PC-9 (cell line): ENCODE measurements at places on chromosomes 3 and 15.

DNA sequence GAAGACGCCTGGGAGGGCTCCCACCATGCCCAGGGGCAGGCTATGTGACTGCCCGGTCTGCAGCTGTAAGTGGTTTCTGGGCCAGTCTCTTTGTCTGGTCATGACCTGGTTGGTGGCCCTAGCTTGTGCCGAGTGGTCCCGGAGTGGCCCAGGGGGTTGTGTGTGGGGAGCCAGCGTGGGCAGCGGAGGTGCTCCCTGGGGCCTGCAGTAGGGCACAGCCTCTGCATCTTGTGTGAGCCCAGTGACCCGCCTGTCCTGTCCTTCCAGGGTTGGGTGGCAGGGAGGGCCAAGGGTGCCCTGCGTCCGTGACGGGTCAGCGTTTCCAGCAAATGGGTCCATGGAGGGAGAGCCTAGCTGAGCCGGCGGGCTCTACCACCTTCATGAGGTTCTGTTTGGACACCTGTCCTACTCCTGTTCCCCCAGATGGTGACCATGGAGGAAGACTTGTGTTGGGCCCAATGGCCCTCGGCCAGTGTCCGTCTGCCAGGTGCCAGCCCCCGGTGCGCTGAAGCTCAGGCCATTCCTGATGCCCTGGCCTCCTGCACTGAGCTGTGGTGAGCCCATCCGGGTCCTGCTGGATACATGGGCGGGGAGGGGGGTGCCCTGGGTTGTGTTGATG lies 215.4 kb downstream of the SNRPN start:
- DNase-seq, result no peak

DNA sequence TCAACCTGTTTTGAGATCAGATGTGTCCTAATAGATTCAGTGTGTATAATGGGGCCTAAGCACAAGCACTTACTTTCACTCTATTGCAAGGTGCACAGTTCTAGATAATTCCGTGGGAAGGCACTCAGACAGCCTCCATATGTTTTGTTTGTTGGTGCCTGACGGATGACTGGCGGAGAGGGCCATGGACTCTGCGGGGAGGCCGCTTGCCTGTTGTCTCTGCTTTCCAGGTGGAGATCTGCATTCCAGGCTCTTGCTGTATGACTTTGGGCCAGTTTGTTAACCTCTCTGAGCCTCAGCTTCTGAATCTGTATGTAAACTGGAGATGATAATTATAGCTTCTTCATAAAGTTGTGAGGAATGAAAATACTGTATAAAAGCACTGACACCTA lies 1.5 kb downstream of the IRAK2 start:
- no peak for DNase-seq

DNA sequence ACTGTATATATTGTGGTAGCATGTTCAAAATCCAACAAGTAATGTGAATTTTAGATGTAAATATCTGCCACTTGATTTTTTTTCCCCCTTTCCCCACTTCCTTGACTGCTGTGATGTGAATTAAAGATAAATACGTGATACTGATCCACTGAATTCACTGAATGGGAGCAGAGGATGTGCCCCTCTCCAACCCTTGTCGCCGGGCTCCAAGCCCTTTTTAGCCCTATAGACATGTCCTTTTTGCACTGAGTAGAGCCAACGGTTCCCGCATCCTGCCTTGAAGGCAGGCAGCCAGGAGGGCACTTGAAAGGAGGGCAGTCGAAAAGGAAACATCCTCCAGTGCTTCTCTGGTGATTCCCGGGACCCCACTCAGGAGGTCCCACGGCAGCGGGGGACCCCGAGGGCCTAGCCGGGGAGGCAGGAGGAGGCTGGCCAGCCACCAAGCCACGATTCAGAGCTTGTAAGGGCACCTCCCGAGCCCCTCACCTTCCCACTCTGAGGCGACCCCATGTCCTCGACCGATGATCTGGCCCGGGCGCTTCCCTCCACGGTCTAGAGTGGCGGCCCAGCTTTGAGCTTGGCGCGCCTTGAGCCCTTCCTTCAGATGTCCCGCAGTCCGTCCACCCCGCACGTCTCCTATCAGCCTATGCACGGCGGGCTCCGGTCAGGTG lies 901 bp upstream of the MANF start:
- DNase-seq, result peak; percentile 33

DNA sequence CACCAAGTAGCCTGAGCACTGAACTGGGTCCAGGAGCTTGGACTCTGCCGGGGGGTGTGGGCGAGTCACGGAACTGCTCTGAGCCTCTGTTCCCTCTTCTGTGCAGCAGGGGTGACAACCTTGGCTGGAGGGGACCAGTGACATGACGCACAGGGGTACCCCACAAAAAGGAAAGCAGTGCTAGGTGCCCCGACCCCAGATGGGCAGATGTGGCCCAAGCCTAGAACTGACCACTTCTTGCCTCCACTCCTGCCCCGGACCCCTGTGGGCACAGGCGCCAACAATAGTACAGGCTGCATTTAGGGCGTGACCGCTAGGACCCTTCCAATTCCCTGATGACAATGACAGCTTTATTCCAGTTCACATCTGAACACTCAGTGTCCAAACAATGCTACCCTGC lies 255.9 kb upstream of the LYSMD4 start:
- DNase-seq, result no peak

DNA sequence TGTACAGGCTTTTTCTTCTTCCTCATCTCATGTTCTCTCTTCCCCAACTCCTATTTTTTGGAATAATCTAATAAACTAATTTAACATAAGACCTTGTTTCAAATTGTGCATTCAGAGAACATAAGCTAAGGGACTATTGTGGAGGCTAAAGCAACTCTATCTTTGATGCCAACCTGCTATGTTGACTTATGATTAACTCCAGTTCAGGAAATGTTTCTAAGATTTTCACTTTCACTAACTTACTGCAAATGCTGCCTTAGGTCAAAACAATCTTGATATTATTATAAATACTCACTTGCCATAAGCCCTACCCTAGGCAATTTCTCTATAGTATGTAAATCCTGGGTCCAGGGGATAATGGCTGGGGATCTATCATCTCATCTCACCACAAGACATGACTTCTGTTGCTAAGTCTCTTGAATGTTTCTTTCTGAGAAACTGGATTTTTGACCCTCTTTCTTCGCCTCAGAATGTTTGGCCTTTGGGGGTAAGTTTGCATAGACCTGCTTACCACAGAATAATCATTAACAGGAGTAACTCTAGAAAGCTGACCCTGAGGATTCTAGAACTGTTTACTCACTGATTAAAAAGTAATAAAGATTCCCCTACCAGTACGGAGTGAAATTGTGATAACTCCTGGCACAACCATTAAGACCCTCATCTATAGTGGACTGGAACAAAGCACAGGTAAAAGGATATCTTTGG lies 768.1 kb downstream of the GBE1 start:
- DNase-seq, result no peak

- no peak for DNase-seq
These were observed 188.6 kb upstream of the TBL1XR1 start for GRCh38 chr3:177385831-177386301.

- no peak for DNase-seq
These were observed 208.2 kb downstream of the ZNF385D start for GRCh38 chr3:21542656-21543379.

DNA sequence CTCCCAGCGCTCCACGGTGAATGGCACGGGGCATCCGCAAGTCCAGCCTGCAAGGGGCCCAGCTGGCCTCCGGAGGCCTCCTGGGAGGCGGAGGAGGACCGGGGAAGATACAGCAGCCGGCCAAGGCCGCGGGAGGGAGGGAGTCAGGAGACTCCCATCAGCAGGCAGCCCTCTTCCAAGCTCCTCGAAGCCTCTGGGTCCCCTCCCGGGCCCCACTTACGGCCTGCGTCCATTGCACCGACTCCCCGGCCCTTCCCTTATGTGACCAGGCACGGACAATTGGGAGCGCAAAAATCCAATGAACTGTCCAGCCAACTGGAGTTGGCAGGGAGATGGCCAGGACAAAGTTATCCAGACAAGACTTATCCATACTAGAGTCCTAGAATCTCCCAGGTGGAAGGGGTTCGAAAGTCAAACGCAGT lies 668 bp downstream of the MFGE8 start:
- DNase-seq, result no peak

DNA sequence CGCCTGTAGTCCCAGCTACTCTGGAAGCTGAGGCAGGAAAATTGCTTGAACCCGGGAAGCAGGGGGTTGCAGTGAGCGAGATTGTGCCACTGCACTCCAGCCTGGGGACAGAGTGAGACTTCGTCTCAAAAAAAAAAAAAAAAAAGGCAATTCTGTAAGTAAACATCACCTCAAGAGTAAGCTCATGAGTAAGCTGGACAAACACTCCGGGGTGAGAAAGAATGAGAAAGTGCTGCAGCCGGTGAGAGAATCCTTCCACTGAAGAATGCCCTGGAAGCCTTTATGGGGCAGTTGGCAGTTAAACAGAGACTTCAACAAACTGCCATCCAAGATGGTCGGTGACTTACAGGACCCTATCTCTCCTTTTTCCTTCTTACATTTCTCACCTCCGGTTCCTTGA lies 47.5 kb downstream of the FEZF2 start:
- DNase-seq, result no peak

- no peak for DNase-seq
These were observed 585.1 kb upstream of the SUCLG2 start for GRCh38 chr3:68239542-68239941.

- no peak for DNase-seq
These were observed 566.7 kb upstream of the ZNF717 start for GRCh38 chr3:76352051-76352450.

DNA sequence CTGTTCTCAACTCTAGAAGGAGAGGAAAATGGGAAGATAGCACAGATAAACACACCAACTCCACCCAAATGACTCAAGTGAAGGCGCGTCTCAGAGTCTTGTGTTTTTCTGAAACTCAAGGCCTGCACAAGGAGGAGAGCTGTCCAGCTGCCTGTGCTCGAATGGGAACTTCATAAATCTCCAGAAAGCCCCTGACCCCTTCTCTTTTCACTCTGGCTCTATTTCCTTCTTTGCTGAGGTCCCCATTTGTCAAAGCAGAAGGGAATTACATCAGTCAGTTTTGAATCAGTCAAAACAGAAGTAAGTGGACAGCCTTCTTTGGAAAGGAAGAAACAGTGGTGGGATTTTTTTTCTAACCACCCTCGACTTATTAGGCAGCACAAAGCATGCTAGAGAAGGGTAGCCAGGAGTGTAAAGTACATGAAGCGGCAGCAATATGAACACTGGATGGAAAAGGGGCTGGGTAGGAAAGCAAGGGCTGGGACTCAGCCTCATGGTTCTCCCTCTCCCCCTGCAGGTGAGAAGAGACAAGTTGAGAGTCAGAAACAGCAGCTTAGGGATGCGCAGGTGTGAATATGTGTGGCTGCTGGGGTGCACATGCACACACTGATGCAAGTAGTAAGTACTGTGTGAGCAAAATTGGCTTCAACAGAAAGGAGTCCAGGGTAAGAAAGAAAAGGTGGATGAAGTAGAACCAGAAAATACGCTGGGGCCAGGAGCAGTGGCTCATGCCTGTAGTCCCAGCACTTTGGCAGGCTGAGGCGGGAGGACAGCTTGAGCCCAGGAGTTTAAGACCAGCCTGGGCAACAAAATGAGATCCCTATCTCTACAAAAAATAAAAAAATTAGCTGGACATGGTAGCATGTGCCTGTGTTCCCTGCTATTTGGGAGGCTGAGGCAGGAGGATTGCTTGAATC lies 36.6 kb upstream of the MAGEF1 start:
- DNase-seq, result peak; percentile 41

GRCh38 chr3:149638228-149639092 lies 19.4 kb downstream of the WWTR1 start:
- no peak for DNase-seq

DNA sequence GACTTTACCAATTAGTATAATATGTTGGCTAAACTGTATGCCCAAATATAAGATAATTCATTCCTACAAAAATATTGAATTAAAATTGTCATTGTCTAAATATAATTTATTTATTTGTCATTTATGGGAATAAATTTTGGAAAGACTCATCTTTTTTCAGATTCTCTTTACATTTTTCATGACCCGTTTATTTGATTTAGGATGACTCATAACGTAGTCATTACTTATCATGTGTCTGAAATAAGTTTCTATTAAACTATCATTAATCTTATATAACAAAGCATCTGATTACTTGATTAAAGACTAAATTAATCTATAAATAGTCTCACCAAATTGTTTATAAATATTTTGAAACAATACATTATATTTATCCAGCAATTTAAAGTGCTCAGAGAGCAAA lies 516.6 kb downstream of the CADM2 start:
- no peak for DNase-seq

- no peak for DNase-seq
These were observed 4.0 kb downstream of the TNFAIP8L3 start for GRCh38 chr15:51090753-51091152.

GRCh38 chr3:195613468-195614069 lies 29.8 kb upstream of the APOD start:
- no peak for DNase-seq

DNA sequence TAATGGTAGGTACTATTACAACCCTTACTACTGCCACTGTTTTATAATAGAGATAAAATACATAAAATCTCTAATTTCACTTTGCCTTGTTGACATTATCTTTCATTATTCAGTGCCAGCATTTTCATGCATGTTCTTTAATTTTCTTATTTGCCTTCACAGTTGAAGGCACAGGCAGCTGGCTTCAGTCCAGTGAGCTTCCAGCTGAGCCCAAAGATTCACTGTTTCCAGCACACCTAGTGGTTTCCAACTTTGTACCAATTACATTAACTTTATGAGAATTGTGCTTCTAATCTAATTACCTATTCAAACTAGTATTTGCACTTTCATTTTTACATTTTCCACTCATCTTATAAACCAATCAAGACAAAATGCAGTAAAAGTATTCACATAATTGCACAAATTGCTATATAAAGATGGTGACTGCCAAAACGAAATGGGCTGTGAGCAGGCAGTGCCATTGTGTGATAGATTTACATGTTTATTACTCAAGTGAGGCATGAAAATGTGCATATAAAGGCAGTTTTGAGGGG lies 228.3 kb downstream of the MFSD1 start:
- DNase-seq, result no peak
